NCI-H510A treated with DMSO at 0.1 percent for 48 hours (cell line): ENCODE measurements at places on chromosomes 7 and 10.

DNA sequence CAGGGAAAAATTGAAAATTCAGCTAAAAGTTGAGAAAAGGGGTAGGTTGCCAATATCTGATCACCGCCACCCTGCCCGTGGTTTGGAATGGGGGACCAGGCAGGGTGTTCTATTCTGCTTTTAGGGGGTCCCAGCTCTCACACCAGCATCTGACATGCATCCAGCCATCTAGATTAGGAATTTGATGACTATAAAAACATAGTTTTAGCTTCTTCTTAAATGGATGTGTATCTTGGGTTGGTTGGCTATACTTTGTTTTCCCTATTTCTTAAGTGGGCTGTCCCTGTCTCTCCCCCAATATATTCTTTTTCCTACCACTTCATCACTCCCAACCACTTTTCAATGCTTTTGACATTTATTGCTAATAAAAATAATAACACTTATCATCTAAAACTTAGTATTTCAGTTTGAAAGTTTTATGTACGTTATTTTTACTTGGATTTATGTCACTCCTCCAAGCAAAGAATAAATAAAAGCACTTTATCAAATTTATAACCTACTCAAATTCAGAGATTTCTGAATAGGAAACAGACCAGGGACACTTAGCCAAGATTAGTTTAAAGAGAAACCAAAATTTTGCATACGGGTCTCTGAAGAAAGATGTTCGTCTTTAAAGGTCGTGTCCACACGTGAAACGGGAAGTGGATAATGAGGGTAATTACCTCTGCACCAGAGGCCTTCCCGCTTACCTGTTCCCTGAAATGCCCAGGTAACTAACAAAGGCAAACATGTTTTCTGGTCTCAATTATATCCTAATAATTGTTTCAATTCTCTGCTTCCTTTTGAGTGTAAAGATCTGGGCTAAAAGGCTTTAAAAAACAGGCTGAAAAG is 233.2 kb upstream of the AUTS2 start:
- DNase-seq: no peak

DNA sequence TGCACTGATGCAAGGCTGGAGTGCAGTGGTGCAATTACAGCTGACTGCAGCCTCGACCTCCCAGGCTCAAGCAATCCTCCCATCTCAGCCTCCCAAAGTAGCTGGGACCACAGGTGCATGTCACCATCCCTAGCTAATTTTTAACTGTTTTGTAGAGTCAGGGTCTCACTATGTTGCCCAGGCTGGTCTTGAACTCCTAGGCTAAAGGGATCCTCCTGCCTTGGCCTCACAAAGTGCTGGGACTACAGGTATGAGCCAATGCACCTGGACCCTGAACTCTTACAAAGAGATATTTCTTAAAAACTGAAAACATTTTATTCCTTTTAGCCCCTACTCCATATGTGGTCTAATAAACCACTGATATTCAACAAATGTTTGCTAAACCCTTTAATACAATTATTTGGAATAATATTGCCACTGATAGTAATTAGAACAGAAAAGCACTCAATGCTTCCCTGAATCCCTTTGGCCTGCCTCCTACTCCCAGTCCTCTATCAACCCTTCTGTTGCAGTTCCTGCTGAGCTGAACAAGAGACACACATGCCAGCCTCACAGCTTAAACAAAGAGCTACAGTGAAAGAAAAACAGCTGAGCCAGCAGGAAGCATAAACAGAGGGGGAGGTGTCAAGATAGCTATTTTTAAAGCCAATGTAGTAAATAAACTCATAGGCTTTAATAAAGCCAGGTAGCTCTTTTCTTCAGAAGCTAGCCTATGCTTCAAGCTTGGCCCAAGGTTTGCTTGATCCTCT is 7.0 kb upstream of the GNAI1 start:
- peak; percentile 4 for DNase-seq

GRCh38 chr10:131444862-131445461 is 133.4 kb upstream of the TCERG1L start:
- DNase-seq: no peak

DNA sequence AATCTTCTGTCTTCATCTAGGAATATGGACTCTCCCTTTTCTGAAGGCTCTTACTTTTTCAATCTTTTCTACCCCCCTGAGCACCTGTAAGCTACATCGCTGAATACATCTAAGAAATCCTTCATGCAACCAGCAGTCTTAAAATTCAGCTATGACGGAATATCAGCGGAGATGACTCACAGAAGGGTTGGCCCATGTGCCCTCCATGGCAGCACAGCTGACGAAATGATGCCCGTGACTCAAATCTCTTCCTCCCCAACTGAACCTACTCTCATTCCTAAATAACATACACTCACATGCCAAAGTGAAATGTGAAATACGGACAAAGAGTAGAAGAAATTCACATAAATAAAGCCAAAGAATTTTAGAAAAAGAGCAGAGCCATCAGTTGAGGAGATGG is 30.3 kb upstream of the NCAPG2 start:
- no peak for DNase-seq

GRCh38 chr10:84540022-84540616 is 211.7 kb downstream of the CCSER2 start:
- DNase-seq: no peak

DNA sequence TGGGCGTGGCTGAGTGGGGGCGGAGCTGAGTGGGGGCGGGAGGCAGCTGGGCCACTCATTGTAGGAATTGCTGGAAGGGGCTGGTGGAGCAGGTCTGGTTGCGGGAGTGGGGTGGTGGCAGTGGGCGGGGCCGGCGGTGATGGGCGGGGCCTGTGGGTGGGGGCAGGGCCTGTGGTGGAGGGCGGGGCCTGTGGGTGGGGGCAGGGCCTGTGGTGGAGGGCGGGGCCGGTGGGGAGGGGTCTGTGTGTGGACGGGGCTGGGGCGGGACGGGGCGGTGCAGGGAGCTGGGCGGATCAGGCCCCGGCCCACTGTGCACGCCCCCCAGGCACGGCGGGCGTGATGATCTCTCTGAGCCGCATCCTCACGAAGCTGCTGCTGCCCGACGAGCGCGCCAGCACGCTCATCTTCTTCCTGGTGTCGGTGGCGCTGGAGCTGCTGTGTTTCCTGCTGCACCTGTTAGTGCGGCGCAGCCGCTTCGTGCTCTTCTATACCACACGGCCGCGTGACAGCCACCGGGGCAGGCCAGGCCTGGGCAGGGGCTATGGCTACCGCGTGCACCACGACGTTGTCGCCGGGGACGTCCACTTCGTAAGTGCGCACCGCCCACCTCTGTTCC is 14.0 kb downstream of the SLC29A4 start:
- DNase-seq: no peak

DNA sequence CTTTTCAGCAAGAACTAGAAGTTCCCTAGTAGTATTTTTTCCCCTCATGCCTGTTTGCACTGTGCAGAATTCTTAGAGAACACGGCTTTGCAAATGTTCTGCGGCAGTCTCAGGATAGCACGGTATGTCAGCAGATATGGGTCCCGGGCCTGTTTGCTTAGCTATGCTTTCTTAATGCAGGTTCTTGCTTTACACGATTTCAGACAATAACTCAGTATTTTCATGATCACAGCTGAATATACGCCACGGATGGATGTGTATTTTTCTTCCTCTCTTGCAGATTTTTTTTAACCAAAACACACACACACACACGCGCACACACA is 137.3 kb downstream of the HECW1 start:
- DNase-seq: no peak

- DNase-seq: no peak
Measured at GRCh38 chr7:17120756-17121155, 177.7 kb upstream of the AHR start.

GRCh38 chr10:95850791-95851190 is 57.0 kb upstream of the CC2D2B start:
- no peak for DNase-seq

GRCh38 chr10:5816170-5816569 is 2.9 kb upstream of the GDI2 start:
- no peak for DNase-seq

DNA sequence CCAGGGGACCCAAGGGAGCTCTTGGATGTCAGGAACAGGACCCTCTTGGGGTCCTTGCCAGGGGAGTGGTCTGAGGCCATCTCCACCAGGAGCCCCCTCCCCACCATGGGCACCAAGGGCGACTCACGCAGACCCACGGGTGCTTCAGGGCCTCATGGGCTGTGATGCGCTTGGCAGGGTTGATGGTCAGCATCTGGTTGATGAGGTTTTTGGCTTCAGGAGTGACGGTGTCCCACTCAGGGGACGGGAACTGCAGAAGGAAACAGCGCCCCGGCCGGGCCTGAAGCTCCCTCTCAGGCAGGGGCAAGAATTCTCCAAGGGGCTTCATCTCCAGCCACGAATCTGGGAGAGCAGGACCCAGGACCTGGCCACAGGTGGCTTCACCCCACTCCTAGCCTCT is 41.3 kb downstream of the YKT6 start:
- DNase-seq: no peak

DNA sequence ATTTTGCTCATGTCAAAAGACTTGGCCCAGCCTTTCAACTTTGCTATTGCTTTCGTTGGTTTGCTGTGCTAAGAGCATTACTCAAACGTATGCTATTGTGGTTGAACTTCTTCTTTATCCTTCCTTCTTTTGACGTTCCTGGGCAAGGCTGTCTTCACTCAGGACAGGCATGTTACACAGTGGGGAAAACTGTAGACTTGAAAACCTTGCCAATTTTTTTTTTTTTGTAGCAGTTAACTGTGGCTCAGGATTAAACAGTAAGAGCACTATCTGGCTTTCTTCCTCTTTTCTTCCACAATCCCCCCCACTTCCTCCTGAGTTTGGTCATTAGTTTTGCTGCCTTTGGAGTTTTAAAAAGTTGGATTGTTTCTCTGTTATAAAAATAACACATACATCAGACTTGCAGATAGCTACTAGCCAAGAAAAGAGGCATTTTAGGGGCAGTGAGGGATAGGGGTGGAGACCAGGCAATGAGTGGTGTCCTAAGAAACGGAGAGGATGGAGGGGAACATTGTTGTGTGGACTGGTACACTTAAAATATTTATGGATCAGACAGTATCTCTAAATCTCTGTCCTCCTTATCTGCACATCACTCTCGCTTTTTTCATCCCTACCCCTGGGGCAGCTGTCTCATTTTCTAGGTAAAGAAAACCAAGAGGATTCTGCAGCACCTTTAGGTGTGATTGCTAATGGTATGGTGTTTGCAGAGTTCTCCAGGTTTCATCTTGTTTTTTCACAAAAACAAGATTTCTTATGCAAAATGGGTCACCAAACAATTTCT is 181.7 kb downstream of the LRMDA start:
- DNase-seq: no peak

- no peak for DNase-seq
Measured at GRCh38 chr10:116469437-116469836, 41.8 kb downstream of the PNLIPRP3 start.

DNA sequence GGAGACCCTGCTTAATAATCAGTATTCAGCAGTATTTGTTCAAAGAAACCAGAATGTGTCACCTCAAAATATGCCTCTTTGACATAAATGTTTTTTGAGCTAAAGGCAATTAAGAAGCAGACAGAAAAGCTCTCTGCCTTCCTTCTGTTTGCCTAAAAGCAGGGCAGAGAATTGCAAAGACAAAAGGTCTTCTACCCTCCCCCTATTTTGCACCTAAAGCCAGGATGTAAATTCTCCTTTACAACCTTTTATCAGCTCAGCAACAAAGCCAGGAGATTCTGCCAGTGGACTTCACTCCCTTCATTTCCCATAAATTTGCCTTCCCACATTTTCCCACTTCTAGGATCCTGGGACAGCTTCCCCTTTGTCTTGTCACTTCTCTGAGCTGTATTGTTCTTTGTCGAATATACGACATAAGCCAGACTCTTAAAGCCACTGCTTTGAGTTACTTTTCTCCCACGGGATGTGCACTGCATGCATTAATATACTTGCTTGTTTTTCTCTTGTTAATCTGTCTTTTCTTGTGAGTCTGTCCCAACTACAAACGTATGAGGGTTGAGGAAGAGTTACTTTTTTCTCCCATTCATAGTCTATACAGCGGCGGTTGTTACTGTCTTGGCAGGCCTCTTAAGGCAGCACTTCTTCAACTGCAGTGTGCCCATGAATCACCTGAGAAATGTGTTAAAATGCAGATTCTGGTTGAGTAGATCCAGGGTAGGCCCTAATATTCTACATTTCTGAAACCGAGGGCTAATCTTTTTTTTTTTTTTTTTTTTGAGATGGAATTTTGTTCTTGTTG is 48.2 kb downstream of the ST8SIA6 start:
- no peak for DNase-seq

DNA sequence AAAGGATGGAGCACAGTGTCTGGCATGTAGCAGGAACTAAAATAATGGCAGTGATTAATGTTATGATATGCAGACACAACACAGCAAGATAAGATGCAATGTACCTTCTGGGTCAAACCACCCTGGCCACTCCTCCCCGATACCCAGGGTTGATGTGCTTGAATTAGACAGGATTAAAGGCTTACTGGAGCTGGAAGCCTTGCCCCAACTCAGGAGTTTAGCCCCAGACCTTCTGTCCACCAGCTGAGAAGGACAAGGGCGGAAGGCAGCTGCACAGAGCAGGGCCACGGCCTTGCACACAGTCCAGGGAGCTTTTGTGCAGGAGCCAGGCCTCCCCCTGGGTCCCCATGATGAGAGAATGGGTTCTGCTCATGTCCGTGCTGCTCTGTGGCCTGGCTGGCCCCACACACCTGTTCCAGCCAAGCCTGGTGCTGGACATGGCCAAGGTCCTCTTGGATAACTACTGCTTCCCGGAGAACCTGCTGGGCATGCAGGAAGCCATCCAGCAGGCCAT is at the start of gene RBP3:
TSS of gene RBP3 (plus strand) at position 226 of the 514 bp plus-strand sequence. CDS start at position 348, 122 bp downstream.
- DNase-seq: no peak

- DNase-seq: no peak
Measured at GRCh38 chr10:110747609-110748464, 103.7 kb downstream of the RBM20 start.

DNA sequence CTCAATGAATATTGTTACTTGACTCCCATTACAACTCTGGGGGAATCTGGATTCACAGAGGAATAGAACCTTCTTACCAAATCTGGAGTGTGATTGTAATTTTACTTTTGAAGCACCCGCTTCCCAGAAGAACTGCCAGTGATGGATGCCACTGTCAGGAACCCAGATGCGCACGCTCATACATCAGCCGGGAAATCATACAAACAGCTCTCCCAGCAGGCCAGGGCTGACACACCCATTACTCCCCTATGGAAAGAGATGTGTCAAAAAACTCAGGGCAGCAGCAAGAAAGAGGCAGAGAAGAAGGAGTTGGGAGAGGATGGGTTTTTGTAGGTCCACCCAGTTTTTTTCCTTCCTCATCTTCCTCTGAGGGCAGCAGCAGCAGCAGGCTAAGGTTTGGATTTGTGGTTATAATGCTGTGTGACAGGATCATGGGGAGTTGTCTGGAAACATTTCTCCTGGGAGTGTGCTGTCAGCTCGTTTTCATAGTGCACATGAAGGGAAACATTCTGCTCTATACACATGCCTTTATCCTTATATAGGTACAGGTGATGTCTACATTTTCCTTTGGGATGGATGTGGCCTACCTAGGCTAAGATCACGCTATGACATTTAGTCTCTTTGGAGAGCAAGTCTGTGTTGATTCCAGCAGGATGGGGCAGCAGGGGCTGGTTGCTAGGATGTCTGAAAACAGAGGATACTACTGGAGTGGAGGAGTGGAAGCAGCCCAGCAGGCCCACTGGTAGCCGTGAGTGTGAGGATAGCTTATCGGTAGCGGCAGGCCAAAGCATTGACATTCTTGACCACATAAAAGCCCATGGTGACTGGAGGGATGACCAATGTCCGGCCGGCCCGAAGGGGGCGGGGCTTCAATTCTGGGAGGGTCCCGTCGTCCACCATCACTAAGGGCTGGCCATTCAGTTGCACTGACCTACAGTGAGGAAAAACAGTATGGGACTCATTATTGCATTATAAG is 12.4 kb upstream of the HPS1 start:
- no peak for DNase-seq
